ENCODE measurements at places on chromosomes 5 and 9.

DNA sequence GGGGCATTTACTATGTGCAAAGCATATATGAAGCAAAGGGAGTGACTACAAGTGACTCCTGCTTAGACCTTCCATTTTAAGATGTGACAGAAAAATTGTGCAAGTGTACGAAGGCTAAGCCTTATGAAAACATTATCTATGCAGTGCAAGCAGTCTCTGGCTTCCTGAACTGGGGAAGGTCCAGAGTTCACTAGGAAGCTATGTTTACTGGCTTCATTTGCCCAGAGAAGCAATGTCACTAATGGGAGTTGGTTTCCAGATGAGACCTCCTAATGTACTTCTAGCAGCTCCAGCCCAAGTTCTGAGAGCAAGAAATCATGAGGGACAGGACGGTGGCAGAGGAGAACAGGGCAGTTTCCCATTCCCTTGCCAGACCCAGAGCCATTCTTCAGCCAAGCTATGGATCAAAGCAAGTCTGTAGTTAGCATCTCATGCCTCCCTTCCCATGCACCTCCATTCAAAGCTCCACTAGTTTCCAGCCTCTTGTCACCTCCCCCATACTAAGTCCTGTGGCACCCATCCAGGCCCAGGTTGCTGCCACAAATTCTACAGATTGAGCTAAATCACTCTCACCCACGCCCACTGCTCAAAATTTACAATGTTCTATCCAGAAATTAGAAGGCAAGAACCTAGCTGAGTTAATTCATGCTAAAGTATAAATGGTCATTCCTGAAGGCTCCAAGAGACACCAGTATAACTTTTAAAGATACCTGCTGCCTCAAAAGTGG, 21.8 kb downstream of the MCTP1 start:
- DNase-seq: no peak

DNA sequence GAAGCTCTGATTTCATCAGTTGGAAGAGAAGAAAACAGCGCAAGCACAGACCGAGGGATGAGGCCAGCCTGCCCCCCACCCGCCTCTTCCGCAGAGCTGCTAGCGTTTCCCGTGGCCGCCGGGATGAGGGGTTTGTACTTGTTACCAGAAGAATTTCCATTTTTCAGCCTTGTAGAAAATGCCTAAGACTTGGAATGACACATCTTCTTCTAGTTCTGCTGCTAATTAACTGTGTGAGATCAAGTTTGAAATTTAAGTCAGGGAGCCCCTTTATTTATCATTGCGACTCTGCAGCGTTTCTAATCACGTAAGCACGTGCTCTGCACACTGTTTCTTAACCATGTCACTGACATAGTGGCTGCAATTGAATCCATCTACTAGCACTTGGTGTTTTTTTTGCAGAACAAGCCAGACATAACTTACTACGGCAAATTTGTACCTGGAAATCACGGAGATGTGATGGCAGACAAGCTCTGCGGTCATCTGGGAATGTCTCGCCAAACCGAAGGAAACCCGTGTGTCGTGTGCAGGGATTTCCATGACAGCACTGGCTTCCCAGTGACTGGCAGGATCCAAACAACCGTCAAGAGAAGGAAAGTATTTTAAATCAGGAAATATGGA, 41.8 kb upstream of the ROR2 start:
- DNase-seq: no peak

DNA sequence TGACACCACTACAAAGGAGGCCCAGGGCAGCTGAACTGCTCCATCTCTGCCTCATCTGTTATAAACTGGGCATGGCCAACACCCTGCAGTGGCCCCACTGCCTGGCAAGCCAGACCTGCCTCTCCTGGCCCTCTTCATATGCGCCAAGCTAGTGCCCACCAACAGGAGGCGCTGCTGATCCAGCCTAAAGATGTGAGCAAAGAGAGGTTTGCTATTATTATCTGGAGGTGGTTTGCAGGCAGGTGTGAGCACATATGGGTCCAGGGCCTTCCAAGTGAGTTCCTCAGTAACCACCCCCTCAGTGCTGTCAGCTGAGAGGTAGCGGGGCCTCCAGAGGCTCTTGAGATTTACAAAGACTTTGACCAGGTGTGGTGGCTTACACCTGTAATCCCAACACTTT, 232.2 kb downstream of the SYK start:
- no peak for DNase-seq

DNA sequence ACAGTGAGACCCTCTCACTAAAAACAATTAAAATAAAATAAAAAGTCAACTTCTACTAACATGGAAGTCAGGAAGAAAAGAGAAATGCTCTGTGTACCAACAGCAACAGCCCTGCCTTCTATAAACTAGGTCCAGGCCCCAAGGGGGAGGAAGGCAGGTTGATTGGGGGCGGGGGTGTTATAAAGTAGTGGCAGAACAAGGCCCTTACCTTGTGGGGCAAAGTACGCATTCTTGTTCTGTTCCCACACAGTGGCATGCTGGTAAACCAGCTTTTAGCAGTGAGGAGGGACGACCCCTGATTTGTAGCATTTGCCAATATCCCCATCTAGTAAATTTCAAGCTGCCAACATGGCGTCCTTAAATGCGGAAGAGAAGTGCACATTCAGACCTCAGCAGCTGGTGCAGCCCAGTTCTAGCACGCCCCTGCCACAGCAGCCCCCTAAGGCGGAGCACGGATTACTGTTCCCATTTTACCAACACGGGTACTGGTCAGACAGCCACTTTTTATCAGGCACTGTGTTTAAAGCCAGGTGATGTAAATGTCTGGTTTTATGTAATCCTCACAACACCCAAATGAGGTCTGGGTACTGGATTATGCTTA, 69.5 kb downstream of the GTF3C4 start:
- no peak for DNase-seq

- DNase-seq: no peak
Observed at GRCh38 chr9:109036744-109037680, 23.7 kb upstream of the CTNNAL1 start.

GRCh38 chr9:18921366-18922075, 111.5 kb downstream of the SAXO1 start:
- DNase-seq: no peak

DNA sequence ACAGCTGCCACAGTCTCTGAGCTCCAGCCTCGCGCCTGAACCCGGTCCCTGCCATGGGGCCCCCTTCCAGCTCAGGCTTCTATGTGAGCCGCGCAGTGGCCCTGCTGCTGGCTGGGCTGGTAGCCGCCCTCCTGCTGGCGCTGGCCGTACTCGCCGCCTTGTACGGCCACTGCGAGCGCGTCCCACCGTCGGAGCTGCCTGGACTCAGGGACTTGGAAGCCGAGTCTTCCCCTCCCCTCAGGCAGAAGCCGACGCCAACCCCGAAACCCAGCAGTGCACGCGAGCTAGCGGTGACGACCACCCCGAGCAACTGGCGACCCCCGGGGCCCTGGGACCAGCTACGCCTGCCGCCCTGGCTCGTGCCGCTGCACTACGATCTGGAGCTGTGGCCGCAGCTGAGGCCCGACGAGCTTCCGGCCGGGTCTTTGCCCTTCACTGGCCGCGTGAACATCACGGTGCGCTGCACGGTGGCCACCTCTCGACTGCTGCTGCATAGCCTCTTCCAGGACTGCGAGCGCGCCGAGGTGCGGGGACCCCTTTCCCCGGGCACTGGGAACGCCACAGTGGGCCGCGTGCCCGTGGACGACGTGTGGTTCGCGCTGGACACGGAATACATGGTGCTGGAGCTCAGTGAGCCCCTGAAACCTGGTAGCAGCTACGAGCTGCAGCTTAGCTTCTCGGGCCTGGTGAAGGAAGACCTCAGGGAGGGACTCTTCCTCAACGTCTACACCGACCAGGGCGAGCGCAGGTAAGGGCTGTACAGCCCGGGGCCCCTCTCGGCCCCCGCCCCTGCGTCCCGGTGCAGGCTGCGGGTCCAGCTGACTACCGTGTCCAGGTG, 509 bp downstream of the LVRN start:
- DNase-seq: no peak

DNA sequence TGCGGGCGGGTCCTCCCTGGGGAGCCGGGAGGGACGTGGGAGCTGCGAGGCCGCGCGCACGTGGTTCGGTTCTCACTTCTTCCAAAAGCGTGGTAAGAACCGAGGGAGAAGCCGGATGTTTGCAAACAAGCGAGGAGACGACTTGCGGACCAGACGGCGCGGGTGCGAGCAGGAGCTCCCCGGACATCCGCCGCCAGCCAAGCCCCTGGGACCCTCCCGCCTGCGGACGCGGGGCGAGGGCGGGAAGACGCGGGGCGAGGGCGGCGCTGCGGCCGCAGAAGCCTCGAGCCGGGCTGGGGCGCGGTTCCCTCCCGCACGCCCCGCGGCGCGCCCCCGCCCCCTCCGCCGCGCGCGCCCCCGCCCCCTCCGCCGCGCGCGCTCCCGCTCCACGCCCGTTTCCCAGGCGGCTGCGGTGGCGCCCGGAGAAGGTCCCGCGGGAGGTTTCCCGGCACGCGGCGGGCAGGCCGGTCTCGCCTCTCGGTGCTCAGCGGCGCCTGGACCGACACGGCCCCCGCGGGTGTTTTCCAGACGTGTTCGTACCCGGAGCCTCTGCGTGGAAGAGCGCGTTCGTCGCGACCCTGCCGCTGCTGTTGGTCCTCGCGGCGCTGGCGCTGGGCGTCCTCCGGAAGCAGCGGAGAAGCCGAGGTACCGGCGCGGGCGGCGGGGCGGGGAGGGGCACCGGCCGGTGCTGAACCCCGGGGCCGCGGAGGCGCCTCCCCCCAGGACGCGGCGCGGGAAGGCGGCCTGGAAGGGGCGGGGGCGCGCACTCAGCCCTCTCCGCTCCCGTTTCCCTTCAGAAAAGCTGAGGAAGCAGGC, 12.8 kb downstream of the BTNL9 start:
- no peak for DNase-seq

DNA sequence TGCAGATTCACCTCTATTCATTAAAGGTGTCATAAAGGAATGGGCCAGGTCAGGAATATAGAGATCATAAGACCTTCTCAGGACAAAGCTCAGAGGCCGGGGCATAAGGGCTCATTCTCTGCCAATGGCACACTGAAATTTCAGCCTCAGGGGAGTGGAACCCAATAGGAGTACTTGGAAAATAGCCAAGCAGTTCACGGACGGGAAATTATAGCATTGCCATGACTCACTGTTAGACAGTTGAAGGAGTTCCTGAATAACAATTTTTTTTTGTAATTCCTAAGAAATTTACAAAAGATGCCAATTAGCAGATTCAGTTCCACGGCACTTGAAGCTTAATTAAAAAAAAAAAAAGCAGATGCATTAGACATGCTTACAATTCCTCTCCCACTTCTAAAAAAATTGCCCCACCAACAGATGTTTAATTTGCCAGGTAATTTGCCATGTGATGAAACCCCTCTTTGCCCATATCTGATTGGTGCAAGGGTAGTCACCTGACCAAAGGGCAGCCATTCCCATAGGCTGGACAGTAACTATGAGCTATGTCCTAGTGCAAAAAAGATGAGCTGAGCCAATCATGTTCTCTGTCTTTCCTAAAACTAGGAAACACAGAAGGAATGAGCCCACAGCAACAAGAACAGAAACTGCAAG, 58.6 kb downstream of the PTCD2 start:
- DNase-seq: no peak

DNA sequence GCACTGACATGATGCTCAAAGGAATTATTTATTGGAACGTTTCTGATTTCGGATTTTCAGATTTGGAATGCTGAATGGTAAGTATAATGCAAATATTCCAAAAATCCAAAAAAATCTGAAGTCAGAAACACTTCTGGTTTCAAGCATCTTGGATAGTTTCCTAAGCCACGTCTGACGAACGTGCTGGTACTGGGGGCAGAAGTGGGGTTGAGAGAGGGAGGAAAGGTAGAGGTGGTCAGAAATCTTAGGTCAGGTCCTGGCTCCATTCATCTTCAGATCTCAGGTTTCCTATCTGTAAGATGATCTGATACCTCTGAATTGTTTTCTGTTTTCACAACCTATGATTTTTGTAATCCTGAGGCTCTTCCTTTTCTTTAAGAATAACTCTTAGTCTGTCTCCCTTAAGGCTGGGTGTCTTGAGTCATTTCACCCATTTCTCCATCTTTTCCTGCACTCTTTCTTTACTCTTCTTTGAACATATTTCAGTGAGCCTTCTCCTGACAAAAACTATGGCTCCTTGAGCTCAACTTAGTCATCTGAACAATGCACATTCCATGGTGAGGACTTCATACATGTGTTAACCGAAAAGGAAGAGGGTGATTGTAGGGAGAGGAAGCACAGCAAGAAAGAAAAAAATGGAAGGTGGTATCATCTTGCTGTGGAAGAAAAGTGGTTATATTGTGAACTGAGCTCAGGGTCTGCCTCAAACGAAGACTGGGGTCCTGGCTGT, 3.3 kb downstream of the SGCD start:
- DNase-seq: no peak

GRCh38 chr9:111034898-111035539, 3.3 kb downstream of the LPAR1 start:
- DNase-seq: peak; percentile 24

GRCh38 chr5:80696450-80696849, 41.7 kb upstream of the DHFR start:
- DNase-seq: no peak

DNA sequence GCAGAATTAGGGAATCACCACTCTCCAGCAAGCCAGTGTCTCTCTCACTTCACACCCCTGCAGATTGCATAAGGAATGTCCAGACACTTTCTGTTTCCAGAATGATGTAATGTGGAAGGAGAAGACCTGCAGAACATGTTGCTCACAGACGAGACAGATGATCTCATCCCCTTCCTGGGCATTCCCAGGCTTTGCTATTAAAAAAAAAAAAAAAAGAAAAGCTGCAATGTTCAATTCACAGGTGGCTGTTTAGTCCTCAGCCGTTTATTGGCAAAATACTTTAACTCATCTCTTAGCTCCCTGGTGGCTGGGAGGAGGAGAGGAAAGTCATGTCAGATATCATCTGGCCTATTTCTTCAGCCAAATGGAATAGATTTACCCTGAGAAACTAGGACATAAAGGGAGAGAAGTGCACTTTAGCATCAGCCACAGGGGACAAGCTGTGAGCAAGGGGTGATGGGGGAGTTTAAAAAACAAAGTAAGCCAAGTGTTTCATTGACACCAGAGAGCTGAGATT, 95.9 kb upstream of the TNC start:
- no peak for DNase-seq

Measured in midbrain (tissue), 1 donor.